Stimulated activated CD8-positive, alpha-beta memory T cell treated with anti-CD3 and anti-CD28 coated beads, Interleukin-4, amount 100 ng/mL, for 4 hours (primary cell): ENCODE measurements at places on chromosomes 16 and 17.
A peak's percentile ranks its signal among the peaks of the same experiment; 100 is the strongest.

DNA sequence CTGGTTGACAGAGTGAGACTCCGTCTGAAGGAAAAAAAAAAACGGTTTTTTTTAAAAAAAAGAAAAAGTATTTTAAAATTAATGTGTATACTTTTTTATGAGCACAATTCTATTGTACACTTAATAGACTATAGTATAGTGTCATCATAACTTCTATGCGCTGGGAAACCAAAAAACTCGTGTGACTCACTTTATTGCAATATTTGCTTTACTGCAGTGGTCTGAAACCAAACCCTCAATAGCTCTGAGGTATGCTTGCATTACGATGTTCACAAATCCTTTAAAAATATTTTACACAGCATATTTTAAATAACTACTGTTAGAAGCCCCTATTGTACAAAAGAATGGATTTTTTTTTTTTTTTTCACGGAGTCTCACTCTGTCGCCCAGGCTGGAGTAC is 12.4 kb upstream of the MAP2K6 start:
- no peak for DNase-seq

GRCh38 chr17:31289790-31290189 is 7.2 kb downstream of the OMG start:
- no peak for DNase-seq

GRCh38 chr17:46179375-46179999 is 13.7 kb downstream of the KANSL1 start:
- DNase-seq = no peak

DNA sequence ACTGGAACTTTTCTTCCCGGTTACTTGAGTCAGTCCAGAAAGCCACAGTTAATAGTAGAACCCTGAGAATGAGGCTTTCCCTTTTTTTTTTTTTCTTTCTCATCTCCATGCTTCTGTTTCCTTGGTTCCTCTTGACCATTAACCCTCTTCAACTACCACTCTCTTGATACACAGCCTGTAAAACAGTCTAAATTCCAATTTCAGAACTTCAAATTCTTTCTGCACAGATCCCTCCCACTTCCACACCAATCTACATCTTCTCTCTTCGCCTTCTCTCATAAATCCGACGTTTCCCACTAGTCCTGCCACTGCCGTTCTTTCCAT is 588 bp downstream of the METTL16 start:
- no peak for DNase-seq

GRCh38 chr17:11240041-11240840 is 772 bp upstream of the SHISA6 start:
- DNase-seq = no peak

GRCh38 chr16:27235055-27235937 is 32.0 kb downstream of the KDM8 start:
- peak; percentile 71 for DNase-seq

DNA sequence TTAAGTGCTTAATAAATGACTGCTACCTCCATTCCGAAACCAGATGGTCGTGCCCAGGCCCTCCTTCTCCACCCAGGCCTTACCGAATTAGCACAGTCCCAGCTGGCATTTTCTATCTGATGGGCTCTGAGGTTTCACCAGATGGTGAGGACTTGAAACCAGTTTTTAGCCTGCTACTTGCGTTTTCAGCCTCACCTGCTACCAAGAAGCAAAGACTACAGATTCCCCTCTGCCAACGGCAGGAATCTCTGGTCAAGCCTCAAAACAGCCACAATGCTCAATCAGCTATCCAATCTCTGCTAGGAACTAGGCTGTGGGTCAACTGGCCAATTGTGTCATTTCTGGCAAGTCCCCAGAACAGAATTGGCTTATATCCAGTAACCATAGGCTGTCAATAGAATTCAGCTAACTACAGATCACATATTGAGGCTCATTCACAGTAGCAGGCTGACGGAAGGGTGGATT is 11.7 kb downstream of the PECAM1 start:
- no peak for DNase-seq

DNA sequence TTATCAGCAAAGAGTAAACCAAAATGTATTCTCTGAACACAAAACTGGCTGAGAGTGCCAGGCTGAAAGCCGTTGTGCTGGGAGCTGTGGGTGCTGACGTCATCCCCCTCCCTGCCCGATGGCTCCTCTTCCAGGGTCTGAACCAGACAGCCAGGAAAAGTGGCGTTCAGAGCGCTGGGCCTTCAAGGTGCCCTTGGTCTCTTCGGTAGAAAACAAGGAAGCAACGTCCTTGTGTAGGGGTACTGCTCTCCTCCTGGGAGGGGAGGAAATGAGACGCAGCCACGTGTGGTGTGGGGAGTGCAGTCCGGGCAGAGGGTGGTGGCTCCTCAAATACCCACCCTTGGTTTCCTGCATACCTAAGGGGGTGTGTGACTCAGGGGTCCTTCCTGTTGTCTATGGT is 394.7 kb downstream of the SEC14L1 start:
- DNase-seq = no peak

GRCh38 chr17:1627982-1628855 is at the start of gene SLC43A2:
Gene SLC43A2 (minus strand): TSS chr17:1628834. CDS start chr17:1627874, 960 bp downstream.
- DNase-seq = peak; percentile 59

- DNase-seq = no peak
Observed at GRCh38 chr17:6670571-6670970, 19.0 kb downstream of the C17orf100 start.

DNA sequence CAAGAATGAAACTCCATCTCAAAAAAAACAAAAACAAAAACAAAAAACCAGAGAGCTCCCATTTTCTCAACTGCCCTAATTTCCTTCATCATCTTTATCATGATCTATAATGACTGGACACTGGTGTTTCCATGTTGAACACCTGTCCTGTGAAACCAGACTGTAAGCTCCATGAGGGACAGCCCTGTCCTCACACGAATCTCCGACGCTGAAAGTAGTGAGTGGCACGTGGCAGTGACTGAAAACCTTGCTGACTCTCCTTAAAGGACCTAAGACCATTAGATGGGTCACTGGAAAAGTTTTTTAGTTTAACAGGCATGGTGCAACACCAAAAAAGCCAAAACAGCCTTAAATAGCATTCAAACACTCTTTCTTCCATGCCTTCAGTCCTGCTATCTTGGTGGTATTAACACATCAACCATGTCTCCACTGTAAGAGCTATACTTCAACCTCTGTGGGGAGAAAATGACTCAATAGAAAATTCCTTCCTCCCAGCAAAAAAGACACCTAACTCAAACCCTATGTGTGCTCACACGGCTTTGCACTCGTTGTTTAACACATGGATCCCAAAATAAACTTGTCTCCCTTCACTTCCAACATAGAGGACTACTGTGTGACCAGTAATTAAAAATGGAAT is 8.3 kb downstream of the AXIN2 start:
- DNase-seq = no peak

DNA sequence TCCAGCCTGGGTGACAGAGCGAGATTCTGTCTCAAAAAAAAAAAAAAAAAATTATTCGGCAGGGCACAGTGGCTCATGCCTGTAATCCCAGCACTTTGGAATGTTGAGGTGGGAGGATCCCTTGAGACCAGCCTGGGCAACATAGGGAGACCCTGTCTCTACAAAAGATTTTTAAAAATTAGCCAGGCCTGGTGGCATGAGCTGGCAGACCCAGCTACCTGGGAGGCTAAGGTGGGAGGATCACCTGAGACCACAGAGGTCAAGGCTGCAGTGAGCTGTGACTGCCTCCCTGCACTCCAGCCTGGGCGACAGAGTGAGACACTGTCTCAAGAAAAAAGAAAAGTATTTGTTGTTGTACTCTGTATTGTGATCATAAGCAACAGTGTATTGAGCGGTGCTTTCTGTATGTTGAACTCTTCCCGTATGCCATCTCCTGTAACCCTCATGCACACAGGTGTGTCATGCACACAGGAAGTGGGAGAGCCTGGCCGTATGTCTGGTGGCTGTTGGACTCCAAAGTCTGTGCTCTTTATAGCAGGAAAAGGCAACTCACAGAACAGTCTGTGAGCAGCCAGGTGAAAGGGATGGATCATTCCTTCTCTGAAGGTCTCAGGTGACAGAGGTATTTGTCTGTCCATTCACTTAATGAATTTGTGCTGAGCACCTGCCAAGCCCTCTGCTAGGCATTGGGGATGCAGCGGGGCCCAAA is 17.1 kb downstream of the CDH1 start:
- DNase-seq = no peak

DNA sequence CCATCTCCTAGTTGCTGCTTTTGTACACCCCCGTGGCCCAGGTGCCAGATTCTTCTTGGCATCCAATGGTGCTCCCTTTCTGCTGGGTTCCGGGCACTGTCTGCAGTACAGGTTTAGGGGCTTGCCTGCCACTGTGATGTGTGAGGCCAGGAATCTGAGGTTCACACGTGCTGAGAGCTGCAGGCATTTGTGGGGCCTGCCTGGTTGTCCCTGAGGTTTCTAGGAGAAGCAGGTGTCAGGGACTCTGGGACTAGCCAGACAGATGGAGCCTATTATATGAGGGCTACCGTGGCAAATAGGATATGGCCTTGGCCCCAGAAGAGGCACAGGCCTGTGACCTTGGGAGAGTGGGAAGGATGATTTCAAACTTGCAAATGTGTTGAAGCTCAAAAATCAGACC is 29.3 kb downstream of the NDEL1 start:
- no peak for DNase-seq

DNA sequence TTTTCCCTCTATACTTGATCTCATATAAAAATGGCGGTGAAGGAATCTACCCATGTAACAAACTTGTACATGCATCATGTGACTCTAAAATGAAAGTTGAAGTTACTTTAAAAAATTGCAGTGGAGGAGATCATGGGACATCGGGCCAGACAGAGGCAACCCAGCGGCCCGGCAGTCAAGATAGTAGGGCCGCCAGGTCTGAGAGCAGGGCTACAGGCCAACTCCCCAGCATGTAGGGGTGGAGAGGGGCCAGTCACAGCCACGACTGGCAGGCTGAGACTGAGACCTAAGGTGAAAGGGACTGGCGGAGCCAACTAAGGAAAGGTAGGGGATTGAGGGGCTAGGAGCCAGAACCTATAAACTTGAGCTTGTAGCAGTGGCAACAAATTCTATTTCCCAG is 150.9 kb downstream of the MAP2K6 start:
- no peak for DNase-seq

GRCh38 chr17:4054446-4054845 is 88.4 kb downstream of the ZZEF1 start:
- no peak for DNase-seq

GRCh38 chr16:64870859-64871258 is 251.0 kb downstream of the CDH11 start:
- DNase-seq = no peak

- no peak for DNase-seq
Observed at GRCh38 chr17:524406-524950, 171.9 kb upstream of the RPH3AL start.

GRCh38 chr16:64916051-64916450 is 205.8 kb downstream of the CDH11 start:
- DNase-seq = no peak

GRCh38 chr17:76670020-76670717 is 26.6 kb upstream of the ST6GALNAC1 start:
- DNase-seq = no peak

- no peak for DNase-seq
Observed at GRCh38 chr17:64392300-64392699, 1.6 kb upstream of the PECAM1 start.

- DNase-seq = no peak
Observed at GRCh38 chr17:63232565-63233310, 213.4 kb downstream of the CYB561 start.

DNA sequence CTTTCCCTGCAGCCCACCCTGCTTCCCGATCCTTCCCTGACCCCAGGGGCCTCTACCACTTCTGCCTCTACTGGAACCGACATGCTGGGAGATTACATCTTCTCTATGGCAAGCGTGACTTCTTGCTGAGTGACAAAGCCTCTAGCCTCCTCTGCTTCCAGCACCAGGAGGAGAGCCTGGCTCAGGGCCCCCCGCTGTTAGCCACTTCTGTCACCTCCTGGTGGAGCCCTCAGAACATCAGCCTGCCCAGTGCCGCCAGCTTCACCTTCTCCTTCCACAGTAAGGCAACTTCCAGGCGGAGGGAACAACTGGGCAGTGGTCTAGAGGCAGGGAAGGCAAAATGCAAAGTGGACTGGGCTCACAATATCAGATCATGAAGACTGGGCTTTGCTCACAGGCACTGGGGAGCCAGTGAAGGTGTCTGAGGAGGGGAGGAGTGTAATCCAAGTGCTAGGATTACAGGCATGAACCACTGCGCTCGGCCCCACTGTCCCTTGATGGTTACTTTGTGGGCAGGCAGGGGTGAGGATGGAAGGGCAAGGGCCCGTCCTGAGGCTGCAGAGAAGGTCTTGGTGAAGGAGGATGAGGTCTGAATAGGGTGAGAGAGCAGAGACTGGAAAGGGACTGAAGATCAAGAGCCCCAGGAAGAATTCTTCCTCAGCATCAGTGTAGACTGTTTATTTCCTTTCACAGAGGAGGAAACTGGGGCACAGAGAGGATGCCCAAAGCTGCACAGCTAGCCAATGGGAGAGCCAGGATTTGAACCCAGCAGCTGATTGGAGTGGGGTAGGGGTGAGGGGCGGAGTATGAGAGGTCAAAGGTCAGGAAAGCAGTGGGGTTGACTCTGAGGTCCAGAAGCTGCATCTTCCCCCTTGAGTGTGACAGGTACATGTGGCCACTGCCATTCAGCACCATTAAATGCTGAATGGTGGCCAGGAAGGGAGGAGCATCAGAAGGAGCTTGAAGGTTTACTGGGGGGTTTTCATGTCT is 16.5 kb upstream of the ADGRG3 start:
- DNase-seq = no peak

DNA sequence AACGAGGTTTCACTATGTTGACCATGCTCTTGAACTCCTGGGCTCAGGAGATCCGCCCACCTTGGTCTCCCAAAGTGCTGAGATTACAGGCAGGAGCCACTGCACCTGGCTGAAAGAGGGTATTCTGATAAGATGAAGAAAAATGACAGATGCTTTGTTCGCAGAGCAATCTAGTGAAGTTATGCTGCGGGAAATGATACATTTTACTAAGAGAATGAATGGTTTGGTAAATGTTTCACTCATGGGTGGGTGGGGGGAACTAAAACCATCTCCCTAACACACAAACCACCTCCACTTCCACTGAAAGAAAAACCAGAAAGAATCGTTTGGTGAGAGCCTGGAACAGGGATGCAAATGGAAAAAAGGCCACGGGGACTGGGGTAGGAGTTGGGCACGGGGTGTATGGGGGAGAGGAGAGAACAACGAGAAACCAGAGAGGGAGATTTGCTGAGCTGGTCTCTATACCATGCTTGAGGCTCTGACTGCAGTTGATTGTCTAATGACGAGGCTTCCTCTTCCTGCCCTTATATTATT is 19.0 kb upstream of the XYLT2 start:
- no peak for DNase-seq

GRCh38 chr16:71499775-71500364 is 10.7 kb upstream of the ZNF19 start:
- DNase-seq = no peak
